ENCODE measurements at places on chromosomes 3 and 15.
A peak's percentile ranks its signal among the peaks of the same experiment; 100 is the strongest.

- no peak for DNase-seq
These were observed 68.9 kb upstream of the TNFSF10 start for GRCh38 chr3:172591876-172592771.

- no peak for DNase-seq
These were observed at the start of gene C3orf20 for GRCh38 chr3:14674841-14675240. C3orf20 (plus strand) TSS chr3:14675141; CDS start chr3:14682714, 7,573 bp downstream.

GRCh38 chr3:115081444-115081843 lies 65.6 kb downstream of the ZBTB20 start:
- no peak for DNase-seq

DNA sequence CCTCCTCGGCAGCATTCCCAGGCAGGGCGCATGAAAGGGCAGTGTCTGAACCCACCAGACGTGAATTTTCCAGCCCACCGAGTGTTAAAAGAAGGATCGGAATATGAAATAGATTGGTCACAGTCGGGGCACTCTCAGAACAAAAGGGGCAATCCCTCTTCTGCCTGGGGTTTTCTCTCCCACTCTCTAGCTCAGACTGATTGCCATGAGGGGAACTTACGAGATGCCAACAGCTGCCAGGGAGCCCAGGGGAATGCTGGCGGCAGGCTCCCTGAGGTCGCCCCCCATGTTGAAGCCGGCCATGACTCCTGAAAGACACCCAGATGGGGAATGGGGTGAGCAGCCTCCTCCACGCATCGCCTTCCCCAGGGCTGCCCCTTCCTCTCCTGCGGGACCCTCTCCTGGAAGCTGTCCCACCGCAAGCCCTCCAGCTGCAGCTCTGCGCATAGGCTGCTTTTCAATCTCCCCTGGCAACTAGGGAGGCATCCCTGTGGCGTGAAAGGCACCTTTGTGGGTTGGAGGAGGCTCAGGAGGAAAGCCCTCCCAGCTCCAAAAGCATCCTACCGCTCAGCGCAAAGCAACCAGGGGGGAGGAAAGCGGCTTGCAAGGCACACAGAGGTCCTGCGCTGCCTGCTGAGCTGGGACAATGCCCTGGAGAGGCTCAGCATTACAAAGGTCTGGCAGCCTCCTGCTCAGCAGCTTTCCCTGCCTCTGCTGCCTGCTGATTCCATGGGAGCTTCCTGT lies 64.8 kb upstream of the HEG1 start:
- peak; percentile 25 for DNase-seq

- no peak for DNase-seq
These were observed 64.3 kb downstream of the MGLL start for GRCh38 chr3:127758013-127758412.

DNA sequence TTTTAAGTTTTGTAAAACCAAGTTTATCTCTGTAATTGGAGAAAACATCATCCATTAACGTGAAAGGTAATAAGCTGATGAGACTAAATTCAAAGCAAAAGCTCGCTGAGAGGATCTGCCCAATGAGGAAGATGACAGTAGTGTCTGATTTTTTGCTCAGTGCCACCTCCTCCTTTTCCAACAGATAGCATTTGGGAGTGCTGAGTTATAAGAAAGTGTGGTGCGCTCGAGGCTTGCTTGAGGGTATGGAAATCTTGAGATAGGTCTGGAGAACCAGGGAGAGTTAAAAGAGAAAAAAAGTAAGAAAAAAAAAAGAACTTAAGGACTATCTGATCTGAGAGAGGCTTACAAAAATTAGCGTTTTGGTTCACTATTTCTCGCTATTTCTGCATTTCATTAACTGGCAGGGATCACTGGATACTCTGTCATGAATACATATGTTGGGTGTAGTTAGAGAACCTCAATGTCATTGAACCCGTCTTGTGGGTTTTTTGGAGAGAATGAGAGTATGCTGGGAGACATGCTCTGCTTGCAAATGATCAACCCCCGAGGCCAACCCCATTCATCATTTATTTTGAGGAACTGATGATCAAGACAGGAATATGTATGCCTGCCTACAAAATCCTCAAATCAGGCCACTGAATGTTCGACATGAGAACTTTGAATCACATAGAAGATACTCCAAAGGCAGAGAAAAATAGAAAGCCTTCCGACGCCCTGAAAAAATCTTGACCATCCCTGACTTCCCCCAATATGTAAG lies 973 bp upstream of the USP13 start:
- no peak for DNase-seq

DNA sequence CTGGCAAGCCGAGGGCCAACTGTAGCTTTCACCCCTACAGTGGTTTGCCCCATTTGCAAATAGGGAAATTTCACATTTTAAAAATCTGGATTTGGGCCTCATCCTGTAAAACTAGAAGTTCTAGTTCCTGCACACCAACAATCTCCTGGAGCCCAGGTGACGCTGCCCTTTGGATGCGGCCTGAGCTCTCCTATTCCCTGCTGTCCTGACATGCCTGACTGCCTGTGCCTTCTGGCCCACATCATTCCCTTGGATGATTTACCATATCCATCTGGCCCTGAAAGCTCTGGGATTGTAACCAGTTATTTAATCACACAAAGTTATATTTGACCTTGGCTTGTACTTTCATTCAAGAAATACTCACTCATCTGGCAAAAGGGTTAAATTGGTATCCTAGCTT lies 272.3 kb downstream of the ARRDC4 start:
- DNase-seq, result no peak

GRCh38 chr3:183064475-183064874 lies 34.8 kb downstream of the MCCC1 start:
- no peak for DNase-seq
